ENCODE measurements at places on chromosomes 13 and 19. TPM values are rescaled to one million over a fixed set of nuclear protein-coding genes. Genes with fewer than 3 reads are reported as not detected.

The ZNF675 gene
- 19.8 TPM for total RNA-seq

The ADM5 gene
- total RNA-seq = 0.27 TPM

The NCR1 gene
- total RNA-seq = 5.4 TPM

The NKG7 gene
- not detected for total RNA-seq

The CTXN1 gene
- total RNA-seq = 1.2 TPM

The RASL11A gene
- total RNA-seq = 6.2 TPM

The NLRP9 gene
- total RNA-seq = not detected

Data from Daoy (cell line).